ENCODE measurements at places on chromosomes 3 and 15.

- no peak for DNase-seq
Measured at GRCh38 chr3:141380279-141380678, 12.0 kb downstream of the ZBTB38 start.

DNA sequence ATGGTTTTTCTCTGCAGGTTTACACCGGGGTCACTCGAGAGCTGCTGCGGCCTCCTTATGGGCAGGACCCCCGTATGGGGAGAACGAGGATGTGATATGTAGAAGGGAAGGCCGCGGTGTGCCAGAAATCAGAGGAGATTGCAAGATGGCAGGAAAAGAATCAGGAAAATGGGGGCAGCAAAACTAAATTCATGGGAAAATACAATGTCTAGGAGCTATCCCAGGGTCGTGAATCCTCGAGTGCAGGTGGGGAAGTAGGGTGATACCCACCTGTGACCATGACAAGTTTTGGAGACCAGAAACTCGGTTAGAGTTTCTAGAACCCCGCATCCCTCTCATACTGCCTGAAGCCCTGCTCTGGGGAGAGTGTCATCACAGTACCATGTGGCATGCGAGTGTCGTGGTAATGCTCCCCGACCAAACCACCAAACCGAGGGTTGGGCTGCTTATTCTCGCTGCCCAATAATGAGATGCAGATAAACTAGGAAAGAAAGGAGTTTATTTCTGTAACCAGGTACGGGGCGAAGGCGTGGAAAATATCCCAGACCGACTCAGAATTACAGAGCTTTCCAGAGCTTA lies 781 bp downstream of the TRNT1 start:
- DNase-seq: no peak

- DNase-seq: no peak
Measured at GRCh38 chr3:137738710-137739109, 25.4 kb upstream of the SOX14 start.

DNA sequence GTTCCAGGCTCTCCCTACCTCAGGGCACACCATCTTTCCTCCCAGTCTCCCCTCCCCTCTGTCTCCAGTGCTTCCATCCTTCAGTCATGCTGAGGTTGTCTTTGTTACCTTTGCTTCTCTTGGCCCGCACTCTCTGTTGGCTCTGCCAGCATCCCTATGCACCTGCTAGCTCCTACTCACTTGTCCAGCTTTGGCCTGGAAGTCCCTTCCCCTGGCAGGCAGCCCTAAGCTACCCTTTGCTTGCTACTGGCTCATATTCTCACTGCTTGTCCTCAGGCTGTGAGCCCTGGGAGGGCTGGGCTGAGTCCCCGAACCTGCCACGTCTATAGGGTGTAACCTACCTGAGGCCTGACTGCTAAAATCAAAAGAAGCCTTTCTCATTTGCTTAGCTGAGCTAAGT lies 122.7 kb downstream of the PGPEP1L start:
- no peak for DNase-seq

DNA sequence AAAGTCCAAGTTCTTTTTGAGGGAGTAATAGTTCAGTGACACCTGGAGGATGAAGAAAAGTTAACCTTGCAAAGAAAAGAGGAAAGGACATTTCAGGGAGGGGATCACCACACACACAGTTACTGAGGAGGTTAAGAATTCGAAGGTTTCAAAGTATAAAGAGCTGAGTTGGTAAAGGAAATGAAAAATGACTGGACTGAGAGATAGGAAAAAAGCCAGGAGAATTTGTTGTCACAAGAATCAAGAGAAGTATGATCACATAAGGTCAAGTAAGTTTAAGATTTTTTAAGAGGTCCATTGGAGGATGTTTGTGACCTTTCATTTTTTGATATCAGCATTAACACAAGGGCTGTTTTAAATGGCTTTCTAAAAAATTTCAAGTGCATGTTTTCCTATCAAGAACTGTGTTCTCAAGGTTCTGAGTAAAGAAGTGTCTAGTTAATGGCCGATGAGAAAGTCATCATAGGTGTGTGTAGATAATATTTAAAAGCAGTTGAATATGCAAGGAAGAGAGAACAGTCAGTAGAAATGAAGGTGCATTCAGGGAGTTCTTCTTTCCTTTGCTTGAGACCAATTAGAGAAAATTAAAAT lies 189.2 kb upstream of the RBMS3 start:
- no peak for DNase-seq
